Stimulated activated CD8-positive, alpha-beta memory T cell treated with anti-CD3 and anti-CD28 coated beads, Interleukin-12 subunit alpha, Interleukin-12 subunit beta, amount 100 ng/mL, for 1 hour (primary cell): ENCODE measurements at places on chromosomes 12 and 14.

- no peak for DNase-seq
Measured at GRCh38 chr14:74988131-74988530, 14.6 kb upstream of the EIF2B2 start.

- DNase-seq = no peak
Measured at GRCh38 chr14:33280646-33281045, 342.0 kb downstream of the NPAS3 start.

DNA sequence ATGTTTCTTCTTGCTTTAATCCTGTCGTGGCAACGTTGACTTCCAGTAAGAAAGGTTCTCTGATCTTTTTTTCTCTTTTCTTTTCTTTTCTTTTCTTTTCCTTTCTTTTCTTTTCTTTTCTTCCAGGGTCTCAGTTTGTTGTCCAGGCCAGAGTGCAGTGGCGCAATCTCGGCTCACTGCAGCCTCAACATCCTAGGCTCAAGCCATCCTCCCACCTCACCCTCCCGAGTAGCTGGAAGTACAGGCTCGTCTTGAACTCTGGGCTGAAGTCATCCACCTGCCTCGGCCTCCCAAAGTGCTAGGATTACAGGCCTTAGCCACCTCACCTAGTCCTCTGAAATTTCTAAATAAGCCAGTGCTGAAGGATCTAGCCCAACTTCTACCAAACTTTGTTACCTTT is 1.3 kb upstream of the MAP3K9 start:
- no peak for DNase-seq

DNA sequence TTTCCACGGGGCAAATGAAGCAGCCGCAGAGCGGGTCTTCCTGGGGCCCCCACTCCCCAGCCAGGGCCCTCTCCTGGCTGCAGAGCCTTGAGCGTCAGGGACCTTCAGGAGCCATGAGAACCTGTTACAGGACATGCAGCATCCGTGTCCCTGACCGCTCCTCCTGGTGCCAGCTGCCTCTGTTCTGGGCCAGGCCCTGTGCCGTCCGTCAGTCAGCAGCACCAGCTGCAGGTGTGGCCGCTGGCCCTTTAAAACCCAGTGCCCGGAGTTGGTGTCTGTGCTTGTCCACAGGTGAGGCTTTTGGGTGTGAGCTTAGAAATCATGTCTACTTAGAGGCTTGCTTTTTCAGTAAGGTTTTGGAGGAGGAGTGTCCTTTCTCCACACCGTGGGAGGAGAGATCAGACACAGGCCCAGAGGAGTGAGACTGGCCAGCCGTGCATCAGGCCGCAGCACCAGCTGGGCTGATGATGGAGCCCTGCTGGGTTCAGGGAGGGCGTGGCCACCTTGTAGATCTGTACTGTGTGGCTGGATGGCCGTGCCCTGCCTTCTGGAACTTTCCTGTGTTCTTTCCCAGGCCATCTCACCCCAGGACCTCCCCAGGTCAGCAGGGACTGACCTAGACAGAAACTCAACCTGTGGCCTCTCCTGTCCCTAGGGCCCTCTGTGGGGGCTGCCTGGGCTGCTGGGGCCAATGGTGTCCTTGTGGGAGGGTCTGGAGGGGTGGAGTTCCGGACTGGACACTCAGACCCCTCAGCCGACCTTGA is 27.1 kb downstream of the AACS start:
- DNase-seq = no peak

- no peak for DNase-seq
Measured at GRCh38 chr14:22291406-22291805, 297.6 kb downstream of the DAD1 start.

DNA sequence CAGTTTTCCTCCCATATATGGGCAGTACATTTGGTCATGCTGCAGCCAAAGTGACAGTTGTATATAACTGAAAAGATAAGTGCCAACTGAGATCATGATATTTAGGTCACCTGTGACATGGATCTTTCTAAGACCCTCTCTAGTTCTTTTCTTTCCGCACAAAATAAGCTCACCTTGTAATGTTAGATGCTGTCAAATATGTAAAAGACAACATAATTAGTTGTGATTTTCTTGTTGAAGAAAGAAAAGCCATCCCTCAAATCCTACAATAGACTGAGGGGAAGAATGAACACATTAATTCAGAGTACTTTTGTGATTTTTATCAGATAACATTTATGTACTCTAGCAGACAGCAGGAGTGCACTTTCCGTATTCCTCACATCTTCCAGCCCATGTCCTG is 37.4 kb downstream of the OVCH1 start:
- DNase-seq = no peak

- DNase-seq = peak; percentile 51
Measured at GRCh38 chr14:50830932-50831725, at the start of gene NIN. Gene NIN (minus strand): TSS chr14:50831162. CDS start chr14:50822056, 9,106 bp downstream.

GRCh38 chr12:46369474-46370379 is 2.8 kb downstream of the SLC38A2 start:
- DNase-seq = no peak

GRCh38 chr14:60968099-60968498 is 12.8 kb downstream of the TRMT5 start:
- DNase-seq = no peak

DNA sequence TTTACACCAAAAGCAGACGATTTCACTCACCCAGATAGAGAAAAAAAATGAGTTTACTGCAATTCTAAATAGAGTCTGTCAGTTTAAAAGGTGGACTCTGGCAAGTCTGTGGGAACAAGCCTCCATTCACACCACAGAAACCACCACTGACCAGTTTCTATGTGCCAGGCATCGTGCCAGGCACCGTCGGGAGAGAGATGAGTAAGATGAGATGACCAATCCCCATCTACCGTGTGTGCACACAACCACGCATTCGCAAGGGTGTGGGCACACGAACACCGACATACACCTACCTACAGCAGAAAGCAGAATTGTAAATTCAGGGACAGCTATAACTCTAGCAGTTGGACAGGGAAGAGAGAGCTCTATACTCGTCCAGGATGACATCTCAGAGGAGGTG is 58.3 kb downstream of the PRIMA1 start:
- no peak for DNase-seq

DNA sequence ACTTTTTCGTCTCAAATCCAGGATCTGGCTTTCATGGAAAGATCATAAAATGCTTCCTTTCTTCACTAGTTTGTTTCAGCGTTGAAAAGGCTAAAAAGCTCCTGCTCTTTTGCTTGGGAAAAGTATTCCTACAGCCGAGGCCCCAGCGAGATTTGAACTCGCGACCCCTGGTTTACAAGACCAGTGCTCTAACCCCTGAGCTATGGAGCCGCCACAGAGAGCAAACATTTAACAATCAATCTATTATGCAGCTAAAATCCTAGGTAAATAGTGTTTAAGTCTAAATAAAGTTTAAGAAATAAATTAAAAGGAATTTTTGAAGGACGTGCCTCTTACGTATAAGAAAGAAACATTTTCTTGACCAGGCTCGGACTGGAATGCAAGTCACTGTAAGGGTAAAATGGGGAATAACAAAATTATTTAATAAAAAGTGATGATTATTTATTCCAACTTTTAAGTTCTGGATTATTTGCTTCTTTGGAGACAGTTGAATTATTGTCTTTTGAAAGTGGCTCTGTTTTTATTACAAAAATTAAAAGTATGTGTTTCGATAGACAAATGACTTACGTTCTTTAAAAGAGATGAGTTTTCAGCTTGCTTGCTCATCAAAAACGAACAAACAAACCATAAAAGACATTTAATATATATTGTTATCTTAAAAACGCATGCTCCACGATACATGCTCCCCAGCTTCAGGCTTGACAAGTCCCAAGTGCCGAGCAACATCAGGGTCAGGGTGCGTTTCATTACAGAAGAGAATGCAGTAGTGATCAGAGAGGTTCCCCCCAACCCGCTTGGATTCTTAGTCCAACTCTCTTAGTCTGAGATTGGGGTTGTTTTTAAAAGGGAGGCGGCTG is 10.2 kb downstream of the OR6S1 start:
- DNase-seq = peak; percentile 22

GRCh38 chr12:79935624-79936345 is 888 bp upstream of the PPP1R12A start:
- DNase-seq = no peak

DNA sequence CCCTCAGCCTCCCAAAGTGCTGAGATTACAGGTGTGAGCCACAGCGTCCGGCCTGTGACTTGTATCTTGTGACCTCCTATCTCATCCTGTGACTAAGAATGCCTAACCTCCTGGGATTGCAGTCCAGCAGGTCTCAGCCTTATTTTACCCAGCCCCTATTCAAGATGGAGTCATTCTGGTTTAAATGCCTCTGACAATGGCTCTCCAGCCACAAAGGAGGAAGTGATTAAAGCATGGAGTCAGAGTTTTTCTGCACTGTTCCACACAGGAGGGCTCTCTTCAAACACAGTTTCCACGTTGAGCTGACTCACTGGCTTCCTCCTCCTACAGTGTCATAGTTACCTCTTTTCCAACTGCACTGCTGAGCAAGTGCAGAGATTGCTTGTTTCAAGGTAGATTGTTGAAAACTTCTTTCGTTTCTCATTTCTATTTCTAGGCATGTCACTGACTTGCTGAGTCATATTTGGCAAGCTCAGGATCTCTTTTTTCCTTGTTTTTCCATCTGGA is 383.8 kb downstream of the PCNX1 start:
- no peak for DNase-seq

- no peak for DNase-seq
Measured at GRCh38 chr12:116996621-116997020, 85.9 kb downstream of the FBXW8 start.

- DNase-seq = no peak
Measured at GRCh38 chr12:75960086-75960910, 71.3 kb downstream of the PHLDA1 start.

DNA sequence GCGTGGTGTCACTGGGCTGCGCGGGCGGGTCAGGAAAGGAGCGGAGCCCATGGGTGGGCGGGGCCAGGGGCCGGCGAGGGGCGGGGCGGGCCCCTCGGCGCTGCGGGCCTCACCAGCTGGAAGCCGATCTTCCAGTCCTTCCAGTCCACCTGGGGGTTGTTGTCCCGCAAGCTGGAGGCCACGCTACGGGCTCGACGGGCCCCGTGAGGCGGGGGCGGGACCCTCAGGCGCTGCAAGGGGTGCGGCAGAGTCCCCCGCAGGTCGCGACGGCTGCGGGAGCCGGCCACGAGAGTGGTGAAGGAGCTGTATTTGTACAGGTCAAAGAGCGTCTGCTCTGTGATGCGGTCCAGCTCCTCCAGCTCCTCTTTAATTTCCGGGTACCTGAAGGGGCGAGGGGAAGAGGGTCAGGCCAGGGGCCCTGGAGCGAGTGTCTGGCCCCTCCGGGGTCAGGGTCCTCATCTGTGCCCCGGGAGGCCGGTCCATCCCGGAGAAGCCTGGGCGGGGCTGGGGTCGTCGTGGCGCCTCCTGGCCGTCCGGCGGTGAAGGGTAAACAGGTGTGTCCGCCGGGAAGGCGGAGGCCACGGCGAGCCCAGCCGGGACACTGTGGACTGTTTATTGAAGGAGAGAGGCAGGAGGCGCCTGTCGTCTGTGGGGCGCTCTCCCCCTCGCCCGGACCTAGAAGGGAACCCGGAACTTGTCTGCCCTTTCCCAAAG is 11.9 kb downstream of the SCNN1A start:
- peak; percentile 41 for DNase-seq

GRCh38 chr14:26463136-26463535 is 134.7 kb downstream of the NOVA1 start:
- no peak for DNase-seq
